ENCODE measurements at places on chromosomes 2 and 18.

DNA sequence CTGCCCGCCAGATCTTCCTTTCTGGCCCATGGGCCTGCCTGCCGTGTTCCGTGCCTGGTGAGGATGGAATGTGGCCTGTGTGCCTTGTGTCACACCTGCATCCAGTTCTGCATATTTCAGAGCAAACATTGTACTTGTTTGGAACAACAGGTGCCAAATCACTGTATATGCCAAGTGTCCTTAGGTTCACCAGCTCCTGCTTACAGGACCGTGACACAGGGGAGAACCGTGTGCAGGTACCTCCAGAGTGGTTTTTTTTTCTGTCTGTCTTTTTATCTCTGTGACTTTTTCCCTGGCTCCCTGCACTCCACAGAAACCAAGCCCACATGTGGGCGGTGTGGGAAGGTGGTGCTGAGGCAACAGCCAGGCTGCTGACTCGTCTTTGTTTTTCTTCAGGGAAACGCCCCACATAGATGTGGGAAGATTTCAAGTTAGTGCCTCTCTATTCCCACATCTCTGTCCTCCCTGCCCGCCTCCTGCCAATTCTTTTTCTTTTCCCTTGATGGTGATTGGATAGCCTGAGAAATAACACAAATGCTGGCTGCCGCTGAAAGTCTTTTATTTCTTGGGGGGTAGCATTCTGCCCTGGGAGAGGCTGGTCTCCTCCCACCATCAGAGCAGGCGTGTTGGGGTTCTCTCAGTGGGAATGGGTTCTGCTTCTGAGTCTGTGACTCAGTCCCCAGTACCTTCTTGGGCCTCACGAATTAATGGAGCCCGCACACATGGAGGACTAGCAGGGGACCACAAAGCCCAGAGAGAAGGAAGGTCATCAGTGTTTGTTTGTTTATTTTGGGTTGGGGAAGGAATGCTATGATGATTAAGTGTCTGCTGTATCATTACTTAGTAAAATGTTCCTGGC is 21.4 kb downstream of the GRHL1 start:
- no peak for DNase-seq

GRCh38 chr2:16361261-16361995 is 304.2 kb downstream of the CYRIA start:
- DNase-seq: no peak

- no peak for DNase-seq
Observed at GRCh38 chr2:201413143-201413542, 38.1 kb downstream of the TRAK2 start.

GRCh38 chr2:57733956-57734355 is 312.6 kb upstream of the VRK2 start:
- DNase-seq: no peak

- peak; percentile 54 for DNase-seq
Observed at GRCh38 chr2:18387441-18388206, 172.8 kb downstream of the RDH14 start.

DNA sequence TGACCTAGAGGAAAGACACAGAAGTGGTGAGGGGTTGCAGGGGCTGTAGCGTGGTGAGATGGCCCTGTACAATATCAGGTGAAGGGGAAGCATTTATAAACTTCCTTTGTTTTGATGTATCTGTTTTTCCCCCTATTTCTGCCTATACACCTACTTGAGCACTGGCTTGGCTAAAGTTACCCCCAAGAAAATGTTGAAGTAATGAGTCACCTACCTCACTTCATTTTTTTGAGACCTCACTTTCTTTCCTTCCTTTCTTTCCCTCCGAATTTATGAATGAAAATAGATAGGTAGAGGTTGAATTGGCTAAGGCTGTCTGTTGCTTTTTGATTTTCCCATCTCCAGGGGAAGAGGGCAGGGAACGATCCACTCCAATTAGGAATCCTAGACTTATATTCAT is 231.1 kb upstream of the EPAS1 start:
- no peak for DNase-seq

DNA sequence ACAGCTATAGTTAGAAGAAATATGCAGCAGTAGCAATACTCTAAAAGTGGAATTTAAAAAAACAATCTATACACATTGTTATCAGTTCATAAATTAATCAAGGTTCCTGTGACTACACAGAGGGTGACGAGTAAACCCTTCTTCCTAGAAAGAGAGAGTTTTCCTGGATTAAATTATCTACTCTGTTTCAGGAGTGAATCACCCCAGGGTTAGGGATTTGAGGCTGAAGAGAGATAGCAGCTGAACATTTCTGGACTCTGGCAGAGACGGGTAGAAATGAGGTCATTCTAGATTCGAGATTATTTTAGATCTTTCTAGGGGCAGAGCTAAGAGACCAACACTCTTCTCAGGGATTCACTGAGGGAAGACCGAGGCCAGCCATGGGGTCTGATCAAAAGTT is 38.8 kb upstream of the PMAIP1 start:
- DNase-seq: no peak

DNA sequence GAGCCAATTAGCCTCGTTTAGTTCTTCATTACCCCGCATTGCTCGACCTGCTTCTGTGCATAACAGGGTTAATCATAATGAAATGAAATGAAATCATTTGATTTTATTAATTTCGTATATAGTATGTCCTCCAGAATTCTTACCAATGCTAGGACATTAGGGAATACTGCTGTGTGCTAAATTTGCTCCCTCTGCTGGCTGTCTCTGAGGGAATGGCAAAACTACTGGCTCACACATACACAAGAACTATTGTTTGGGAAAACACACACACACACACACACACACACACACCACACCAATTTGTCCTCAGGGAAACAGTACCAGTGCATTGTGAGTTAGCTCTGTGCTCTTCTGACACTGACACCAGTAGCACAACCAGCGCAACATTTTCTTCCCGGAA is 273.3 kb upstream of the TCF4 start:
- DNase-seq: peak; percentile 7

DNA sequence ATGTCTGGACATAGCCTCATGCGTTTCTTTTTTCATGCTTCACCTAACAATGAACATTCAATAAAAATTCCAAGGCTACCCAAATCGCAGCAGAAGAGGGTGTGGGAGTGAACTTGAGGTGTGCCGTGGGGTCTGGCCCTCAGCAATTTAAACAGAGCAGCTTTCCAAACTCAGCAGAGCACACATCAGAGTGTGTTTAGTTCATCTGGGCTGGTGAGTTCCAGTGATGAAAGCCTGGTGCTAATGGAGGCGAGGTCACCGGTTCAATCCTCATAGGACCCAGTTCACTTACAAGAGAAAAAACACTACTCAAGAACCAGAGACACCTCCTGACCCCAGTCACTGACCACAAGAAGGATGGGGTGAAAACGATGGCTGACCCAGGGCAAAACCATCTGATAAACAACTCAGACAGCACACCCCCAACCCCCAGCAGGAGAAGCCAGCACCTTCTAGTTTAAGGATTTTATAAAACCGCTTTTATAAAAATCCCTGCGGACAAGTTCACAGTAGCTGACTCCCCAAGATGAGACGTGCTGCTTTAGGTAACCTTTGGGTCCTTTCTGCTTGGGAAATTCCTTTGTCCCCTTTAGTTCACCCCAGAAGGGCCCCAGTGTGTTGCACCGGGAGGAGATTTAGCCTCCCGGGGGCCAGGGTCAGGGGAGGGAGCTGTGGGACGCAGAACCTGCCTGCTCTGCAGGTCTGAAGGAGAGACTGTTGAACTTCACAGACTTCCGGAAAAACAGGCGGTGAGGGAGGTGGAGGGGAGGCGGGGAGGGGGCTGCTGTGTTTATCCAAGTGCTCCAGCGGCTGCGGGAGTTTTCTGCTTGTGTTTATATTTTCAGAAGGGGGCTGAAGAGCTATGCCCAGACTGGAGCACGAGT is 152.7 kb upstream of the SOX11 start:
- no peak for DNase-seq

- no peak for DNase-seq
Observed at GRCh38 chr2:212766921-212767320, 228.3 kb upstream of the ERBB4 start.

DNA sequence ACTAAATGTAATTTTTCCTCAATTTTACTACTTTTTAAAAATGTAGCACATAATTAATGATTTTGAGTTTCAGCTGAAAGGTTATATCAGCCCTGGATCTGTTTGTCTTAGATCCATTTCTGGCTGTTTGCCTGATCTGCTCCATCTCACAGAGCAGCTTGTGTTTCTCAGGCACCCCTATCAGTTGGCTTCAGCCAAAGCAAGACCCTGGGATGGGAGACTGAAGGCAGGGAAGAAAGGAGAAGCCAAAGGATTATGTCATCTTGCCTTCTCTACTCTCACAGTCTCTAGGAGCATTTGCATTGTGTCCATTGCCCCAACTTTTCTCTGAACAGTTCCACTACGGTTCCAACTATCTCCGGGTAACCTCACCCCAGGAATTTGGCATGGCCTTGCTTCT is 110.5 kb downstream of the CCDC148 start:
- no peak for DNase-seq

- no peak for DNase-seq
Observed at GRCh38 chr2:120005834-120006521, 6.9 kb upstream of the EPB41L5 start.

DNA sequence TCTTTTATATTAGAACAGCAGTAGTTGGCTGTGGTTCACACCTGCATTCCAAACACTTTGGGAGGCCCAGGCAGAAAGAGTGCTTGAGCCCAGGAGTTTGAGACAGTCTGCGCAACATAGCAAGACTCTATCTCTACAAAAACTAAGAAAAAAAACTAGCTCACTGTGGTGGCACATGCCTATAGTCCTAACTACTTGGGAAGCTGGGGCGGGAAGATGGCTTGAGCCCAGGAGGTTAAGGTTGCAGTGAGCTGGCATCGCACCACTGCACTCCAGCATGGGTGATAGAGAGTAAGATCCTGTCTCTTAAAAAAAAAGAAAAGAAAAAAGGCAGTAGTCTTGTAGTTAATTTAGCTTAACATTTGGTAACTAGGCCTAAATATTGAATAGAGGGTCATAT is 136.6 kb downstream of the AGPS start:
- no peak for DNase-seq

DNA sequence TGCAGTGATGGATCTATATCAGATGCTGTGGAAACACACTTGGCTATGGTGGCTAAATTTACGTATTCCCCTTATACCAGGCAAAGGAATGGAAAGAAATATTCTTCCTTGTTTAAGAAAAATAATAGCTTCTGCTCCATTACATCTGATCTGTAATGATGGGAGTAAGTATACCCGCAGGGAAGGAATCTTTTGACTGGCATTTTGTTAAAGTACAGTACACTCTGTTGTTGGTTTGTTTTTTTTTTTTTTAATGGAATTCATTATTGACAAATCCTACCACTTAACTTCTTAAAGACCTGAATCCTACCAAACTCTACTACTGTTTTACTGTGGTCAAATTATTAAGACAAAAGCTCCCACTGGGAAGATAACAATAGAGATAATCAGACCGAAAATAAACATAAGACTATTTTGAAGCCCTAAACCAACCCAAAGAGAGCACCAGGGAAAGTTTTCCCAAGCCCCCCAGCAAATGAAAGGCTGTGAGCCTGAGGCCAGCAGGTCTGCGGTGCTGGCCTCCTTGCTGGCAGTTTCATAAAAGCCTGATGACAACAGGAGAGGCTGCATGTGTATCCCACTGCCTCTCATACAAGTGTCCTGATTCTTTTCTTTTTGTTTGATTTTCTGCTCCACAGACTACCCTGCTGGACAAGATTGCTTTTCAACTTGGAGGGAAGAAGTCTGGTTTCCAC is 101.0 kb downstream of the SLC25A12 start:
- DNase-seq: no peak

- DNase-seq: no peak
Observed at GRCh38 chr2:156933645-156934225, 323.8 kb upstream of the GALNT5 start.

GRCh38 chr2:235513984-235514626 is 20.3 kb downstream of the AGAP1 start:
- no peak for DNase-seq

- no peak for DNase-seq
Observed at GRCh38 chr18:60149316-60149715, 223.3 kb downstream of the MC4R start.

- DNase-seq: no peak
Observed at GRCh38 chr2:232981356-232981755, 31.7 kb downstream of the NGEF start.

DNA sequence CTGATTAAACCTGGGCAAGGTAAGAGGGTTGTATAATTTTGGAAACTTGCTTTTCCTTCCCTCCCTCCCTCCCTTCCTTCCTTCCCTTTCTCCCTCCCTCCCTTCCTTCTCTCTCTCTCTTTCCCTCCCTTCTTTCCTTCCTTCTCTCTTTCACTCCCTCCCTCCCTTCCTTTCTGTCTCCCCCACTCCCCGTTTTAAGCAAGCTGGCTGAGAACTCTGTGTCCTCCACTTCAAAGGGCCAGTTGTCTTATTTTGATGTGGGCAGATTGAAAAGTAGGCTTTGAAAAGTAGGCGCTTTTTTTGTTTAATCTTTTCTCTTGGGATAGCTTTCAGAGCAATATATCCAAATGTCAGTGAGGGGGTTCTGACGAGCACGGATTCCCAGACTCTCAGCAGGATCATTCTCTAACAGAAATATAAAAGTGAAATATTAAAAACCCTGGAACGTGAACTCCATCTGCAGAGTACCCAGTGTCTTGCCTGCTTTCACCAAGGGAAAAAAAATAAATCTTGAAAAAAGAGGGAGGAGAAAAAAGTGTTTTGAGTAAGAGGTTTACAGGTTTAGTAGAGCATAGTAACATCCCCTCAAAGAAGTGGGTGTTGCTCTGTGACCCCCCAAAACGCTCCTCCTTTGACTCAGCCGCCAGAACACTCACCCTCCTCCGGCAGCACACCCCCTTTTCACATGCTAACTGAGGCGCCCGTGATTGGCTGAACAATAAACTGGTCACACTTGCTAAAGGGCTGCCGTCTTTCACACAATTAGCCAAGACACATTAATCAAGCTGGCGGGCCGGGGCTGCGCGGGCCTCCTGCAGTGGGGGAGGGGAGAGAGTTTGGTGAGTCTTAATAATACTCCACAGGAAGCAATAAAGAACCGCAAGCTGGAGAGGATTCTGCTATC is 52.2 kb downstream of the CDK15 start:
- DNase-seq: no peak

DNA sequence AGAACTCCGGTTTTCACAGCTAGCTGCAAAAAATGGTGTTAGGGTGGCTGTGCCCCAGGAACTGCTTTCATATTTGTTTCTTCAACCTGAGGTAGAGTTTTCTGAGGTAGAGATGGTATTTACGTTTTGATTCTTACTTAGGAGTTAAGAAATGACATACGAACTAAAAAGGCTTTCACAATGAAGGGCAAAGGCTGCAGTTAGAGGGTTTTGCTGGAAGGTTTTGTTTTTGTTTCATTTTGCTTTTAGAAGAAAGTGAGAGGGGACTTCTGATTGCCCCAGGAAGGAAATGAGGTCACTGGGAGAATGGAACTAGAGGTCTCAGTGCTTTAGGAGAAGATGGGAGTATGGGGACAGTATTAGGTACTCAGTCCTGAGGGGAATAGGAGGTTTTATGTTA is 15.5 kb downstream of the CDCA7 start:
- no peak for DNase-seq

- DNase-seq: no peak
Observed at GRCh38 chr2:217827430-217828201, 175.2 kb downstream of the TNS1 start.

GRCh38 chr2:120779781-120780283 is 44.2 kb downstream of the GLI2 start:
- DNase-seq: no peak

- DNase-seq: no peak
Observed at GRCh38 chr2:127162261-127163089, 55.5 kb upstream of the BIN1 start.

GRCh38 chr2:239368321-239368720 is 32.5 kb downstream of the HDAC4 start:
- no peak for DNase-seq

GRCh38 chr2:17482651-17483050 is 35.6 kb downstream of the RAD51AP2 start:
- no peak for DNase-seq

Data from hypothalamus (tissue), 51 donors.